Psoas muscle (tissue), 8 donors: ENCODE measurements at places on chromosomes 16 and 17. TPM values are rescaled to one million over a fixed set of nuclear protein-coding genes. Genes with fewer than 3 reads are reported as not detected.

GRCh38 chr17:17728550-17729251 lies 47.4 kb downstream of the RAI1 start:
- DNase-seq, result no peak

DNA sequence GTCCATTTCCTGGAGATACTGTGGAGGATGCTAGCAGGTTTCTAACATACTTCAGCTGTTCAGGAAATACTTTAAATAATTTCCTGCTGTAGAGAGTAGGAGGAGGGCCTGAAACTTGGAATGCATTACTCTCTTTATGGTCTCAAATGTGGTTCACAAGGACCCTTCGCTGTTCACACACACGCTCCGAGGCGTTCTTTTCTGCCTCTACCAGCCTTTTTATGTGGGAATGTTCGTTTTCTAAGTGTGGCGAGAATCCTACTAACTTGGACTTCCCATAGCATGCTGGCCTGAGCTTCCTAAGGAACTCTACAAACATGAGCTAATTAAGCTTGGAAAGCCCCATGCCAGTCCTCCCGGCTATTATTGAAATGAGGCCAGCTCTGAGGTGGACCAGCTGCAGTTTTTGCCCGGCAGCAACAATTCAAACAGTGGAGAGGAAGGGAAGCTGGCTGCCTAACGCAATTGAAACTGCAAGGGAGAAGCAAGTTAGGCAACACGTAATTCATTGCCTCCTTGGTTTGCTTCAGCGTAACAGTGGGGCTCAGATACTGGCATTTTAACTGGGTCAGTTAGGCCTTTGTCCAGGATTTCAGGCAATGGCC lies 18.9 kb downstream of the KPNA2 start:
- no peak for DNase-seq

DNA sequence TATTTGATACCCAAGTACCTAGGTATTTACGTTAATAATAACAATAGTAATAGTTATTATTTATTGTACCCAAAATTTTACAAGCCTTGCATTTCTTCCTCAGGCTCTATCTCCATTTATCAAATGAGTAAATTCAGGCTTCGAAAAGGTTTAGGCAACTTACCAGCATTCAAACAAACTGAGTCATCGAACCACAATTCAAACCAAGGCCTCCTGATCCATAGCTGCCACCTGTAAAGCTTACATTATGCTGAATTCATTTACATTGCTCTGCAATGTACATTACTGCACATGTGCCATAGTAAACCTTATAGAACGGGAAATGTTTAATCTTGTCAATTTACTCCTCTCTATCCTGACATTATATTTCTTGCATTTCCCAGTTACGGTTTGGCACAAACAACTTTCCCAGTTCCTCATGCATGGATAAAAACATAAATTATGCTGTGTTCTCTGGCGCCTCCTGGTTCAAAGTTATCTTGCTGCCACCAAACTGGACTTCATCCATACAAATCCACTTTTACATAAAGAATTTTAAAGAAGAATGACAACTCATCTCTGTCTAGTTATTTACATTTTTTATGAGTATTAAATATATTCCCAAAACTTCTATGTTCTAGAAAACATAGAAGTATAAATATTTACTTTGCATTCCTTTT lies 360.6 kb upstream of the SOX9 start:
- DNase-seq, result no peak

The MYH8 gene
- 0.32 TPM for total RNA-seq

- no peak for DNase-seq
These were observed 116.6 kb downstream of the SPECC1 start for GRCh38 chr17:20125724-20126123.

DNA sequence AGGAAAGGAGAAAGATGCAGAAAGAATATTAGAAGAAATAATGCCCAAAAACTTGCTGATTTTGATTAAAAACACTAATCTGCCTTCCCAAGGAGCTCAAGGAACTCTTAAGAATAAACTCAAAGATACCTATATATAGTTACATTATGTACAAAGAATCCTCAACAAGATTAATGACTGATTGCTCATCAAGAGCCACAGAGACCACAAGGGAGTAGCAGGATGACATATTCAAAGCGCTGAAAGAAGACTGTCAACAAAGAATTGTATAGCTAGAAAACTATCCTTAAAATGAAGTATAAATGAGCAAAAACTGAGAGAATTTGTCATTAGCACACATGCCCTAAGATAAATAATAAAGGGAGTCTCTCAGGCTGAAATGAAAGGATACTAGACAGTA lies 6.2 kb downstream of the LPCAT2 start:
- no peak for DNase-seq

GRCh38 chr17:34125010-34125409 lies 130.1 kb upstream of the CCL2 start:
- DNase-seq, result no peak

- DNase-seq, result no peak
These were observed 11.8 kb downstream of the ADGRG1 start for GRCh38 chr16:57640185-57640584.

DNA sequence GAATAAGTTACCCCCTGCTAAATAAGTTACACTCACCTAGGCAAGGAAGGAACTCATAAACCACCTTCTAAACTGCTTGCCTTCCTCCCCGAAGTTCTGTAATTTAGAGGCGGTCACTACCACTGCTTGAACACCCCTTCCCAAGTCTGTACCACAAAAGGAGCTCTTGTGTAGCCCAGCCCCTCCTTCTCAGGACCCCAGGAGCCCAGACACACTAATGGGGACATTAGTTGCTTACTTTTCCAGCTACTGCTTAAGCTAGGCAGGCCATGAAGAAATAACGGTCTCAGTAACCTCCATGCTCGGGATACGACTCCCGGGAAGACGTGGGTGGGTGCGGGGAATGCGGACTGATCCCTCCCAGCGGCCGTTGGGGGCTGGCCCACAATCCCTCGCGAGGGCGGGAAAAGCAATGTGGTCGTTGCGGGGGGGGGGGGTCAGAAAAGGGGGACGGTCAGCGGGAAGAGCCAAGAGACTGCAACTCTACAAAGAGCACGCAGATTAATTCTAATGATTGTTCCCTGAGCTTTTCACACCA lies at the start of gene TEX14:
Gene TEX14, minus strand, starts transcription at position 345 of the 538 bp plus-strand sequence. CDS start 40,044 bp downstream, outside the sequence.
- DNase-seq, result peak; percentile 20

The FOXJ1 gene
- 0.11 TPM for total RNA-seq

DNA sequence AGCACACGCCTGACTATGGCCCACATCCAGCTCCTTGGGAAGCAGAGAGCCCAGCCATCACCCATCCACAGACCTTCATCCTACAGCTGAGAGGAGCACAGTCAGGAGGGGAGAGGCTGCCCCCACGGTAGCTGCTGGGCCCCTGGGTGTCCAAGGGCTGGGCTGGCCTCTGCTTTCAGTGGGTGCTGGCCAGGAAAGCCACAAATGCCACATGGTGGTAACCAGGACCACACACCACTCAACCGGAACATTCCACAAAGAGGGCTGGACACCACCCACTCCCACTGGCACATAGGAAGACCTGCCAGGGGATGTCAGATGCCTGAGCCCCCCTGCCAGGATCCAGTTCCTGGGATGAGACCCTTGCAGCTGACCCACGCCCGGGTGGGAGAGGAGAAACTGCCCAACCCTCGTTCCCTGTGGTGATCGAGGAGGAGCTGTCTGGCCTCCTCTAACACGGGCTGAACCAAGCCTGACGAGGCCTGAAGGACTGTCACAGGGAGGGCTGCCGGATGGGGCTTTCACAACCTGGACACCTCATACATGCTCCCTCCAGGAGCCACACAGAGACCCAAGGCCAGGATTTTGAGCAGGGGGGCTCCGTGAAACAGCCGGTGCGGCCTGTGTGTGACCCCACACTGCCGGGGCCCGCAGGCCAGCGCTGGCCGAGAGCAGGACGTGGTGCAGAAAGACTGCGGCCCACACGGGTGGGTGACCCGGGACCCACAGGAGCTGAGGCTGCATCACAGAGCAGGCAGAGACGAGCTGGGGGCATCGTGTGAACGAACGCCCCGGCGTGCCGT lies 30.7 kb downstream of the PIEZO1 start:
- DNase-seq, result no peak

- no peak for DNase-seq
These were observed 2.6 kb downstream of the LHX1 start for GRCh38 chr17:36939802-36940312.

- peak; percentile 31 for DNase-seq
These were observed 6.8 kb upstream of the WDR45B start for GRCh38 chr17:82655038-82655479.

DNA sequence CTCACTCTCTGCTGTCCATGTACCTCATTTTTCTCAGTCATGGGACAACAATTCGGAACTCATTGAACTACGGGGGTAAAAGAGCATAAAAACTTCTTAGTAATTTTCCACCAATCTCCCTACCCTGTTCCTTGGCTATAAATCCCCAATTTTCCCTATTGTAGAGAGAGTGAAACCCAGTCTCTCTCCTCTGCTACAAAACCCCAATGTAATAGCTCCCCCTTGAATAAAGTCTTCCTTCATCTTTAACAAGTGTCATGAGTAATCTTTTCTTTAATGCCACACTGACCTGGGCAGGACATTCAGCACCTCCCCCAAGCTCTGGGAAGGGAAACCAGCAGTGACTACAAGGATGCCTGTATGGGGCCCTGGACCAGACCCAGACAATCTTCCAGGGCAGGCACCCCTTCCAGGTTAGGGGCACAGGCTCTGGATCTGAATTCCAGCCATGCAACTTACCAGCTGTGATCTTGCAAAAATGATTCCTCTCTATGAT lies 10.2 kb upstream of the EIF1 start:
- no peak for DNase-seq

The TMEM106A gene
- total RNA-seq, result 2.3 TPM

- DNase-seq, result peak; percentile 39
These were observed at the start of gene ARHGDIG for GRCh38 chr16:280552-280951. Gene ARHGDIG (plus strand): TSS chr16:280591. CDS start chr16:280681, 90 bp downstream.

DNA sequence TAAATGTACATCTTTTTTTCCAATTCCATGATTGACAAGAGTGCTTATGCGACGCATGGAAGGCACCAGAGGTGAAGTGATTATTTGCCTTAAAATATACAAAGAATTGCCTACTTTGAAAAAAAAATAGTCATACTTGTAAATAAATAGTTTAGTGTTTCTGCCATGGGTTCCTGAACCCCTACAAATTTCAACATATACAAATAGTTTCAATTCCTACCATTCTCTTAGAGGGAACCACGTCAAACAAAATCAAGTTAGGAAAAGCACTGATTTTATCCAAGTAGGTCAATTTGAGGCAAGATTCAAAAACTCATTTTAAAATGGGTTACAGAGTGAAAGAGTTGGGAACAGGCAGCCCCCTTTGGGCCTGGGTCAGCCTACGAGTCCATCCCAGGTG lies 11.7 kb downstream of the CMTM3 start:
- no peak for DNase-seq
